ENCODE measurements at places on chromosomes 13 and 19.

DNA sequence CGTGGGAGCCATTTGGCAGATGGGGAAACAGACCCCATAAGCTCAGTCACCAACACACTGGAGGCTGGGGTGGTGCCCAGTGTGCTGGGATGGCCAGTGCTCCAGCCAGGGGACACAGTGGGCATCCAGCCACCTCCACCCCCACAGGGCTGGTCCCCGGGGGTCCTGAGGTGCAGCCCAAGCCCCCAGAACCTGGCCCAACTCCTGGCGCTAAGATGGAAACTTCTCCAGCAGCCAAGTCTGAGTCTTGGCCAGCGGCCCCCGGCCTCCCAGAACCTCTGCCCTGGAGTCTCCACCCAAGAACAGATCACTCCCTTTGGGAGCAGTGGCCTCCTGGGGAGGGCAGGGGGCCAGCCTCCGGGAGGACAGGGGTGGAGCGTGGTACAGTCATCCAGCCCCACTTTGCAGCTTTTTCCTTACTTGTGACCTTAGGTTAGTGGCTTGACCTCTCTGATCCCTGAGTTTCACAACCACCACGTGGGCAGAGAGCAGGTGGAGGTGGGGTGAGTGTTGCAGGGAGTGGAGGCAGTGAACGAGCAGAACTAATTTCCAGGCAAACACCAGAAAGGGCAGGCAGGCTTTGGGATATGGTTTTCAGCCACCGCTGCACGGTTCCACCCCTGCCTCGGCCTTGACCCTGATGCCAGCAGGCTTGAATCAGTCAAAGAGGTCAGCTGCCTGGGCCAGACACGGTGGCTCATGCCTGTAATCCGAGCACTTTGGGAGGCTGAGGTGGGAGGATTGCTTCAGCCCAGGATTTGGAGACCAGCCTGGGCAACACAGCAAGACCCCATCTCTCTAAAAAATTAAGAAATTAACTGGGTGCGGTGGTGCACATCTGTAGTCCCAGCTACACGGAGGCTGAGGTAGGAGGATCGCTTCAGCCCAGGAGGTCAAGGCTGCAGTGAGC lies 4.3 kb upstream of the NRTN start:
- DNase-seq, result no peak

GRCh38 chr13:99280166-99280565 lies 22.0 kb upstream of the GPR18 start:
- DNase-seq, result no peak

DNA sequence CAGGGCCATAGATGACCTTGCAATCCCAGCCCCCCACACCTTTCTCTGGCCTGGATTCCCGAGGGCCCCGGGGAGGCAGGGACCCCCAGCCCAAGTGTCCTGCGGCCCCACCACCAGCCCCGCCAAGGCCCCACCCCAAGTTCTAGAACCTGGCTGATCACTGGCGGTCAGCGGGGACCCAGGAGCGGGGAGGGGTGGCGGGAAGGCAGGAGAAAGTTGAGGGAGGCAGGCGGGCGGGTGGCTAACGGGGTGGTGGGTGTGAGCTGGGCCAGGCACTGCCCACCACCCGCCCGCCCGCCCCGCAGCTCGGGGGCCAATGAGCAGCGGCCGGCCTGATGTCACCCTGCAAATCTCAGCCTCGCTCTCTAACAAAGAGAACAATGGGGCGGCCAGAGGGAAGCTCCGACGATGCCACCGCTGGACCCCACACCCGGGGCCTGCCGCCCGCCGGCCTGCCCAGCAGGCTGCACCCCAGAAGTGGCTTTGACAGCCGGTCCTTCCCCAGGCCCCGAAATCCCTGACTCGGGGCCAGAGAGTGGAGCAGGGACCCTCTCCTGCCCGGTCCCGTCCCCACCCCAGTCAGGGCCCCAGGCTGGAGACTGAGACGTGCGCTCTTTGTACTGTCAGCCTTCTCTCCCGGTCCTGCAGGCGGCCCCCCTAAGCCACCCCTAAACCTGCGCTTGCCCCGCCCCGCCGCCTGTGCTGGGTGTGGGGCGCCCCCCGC lies 1.6 kb downstream of the MEX3D start:
- DNase-seq, result no peak

GRCh38 chr13:84894749-84895148 lies 904.5 kb downstream of the SLITRK6 start:
- no peak for DNase-seq

GRCh38 chr13:51624695-51625345 lies 40.6 kb downstream of the WDFY2 start:
- no peak for DNase-seq

GRCh38 chr13:47949799-47950198 lies 51.3 kb downstream of the SUCLA2 start:
- DNase-seq, result no peak

GRCh38 chr19:46442808-46443450 lies 14.2 kb upstream of the PNMA8C start:
- no peak for DNase-seq

DNA sequence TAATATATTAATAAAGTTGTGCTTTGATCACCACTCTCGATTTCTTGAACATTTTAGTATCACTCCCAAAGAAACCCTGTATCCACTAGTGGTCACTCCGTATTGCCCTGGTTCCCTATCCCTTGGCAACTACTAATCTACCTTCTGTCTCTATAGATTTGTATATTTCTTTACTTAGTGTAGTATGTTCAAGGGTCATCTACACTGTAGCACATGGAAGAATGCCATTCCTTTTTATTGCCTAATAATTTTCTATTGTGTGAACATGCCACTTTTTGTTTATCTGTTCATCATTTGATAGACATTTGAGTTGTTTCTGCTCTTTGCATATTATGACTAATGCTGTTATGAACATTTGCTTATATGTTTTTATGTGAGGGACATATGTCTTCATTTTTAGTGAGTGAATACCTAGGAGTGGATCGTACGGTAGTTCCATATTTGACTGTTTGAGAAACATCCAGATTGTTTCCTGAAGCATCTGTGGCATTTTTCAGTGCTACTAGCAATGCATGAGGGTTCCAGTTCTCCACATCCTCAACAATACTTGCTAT lies 254.0 kb downstream of the GPC6 start:
- no peak for DNase-seq

DNA sequence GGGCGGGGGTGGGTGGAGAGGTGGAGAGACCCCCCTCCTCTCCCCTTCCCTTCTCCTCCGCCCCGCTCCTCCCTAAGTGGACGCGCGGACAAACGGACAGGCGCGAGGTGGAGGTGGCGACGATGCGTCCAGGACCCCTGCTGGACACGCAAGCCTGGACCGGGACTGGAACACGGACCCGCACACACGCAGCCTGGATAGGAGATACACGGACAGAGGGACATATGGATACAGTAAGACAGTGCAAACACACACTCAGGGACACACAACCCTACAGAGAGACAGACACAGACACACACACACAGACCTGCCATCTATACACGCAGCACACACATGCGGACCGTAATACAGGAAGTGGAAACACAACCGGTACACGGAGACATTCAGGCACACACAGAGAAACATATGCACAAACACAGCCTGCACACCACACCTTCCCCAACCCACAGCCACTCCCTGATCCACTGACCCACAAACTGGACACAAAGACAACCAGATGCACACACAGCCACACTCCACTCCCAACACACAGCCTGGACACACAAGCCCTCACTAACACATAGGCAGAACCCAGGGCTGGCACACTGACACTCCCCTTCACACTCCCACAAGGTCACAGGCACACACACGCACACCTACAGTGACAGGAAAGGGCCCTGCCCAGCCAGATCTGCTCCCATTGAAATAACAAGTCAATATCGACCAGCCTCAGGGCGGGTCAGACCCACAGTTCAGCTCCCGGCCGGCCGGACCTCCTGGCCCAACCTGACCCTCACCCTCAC lies 696 bp upstream of the ERFL start:
- no peak for DNase-seq

DNA sequence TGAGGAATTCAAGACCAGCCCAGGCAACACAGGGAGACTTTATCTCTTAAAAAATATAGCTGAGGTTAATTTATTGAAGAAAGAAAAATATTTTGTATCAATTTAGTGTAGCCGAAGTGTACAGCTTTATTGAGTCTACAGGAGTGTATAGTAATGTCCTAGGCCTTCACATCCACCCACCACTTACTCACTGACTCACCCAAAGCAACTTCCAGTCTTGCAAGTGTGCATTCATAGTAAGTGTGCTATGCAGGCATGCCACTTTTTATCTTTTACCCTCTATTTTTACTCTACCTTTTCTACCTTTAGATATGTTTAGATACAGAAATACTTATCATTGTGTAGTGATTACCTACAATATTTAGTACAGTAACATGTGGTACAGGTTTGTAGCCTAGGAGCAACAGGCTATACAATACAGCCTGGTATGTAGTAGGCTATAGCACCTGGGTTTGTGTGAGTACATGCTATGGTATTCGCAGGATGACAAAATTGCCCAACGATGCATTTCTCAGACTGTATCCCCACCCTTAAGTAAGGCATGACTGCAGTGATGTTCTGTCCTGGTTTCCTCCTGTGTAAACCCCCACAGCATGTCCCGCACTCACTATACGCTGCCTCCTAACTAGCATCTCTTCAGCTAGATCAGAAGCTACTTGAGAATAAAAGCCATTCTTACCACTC lies 15.3 kb upstream of the ATP12A start:
- DNase-seq, result no peak

GRCh38 chr13:23778879-23779278 lies 110.3 kb downstream of the MIPEP start:
- DNase-seq, result no peak

DNA sequence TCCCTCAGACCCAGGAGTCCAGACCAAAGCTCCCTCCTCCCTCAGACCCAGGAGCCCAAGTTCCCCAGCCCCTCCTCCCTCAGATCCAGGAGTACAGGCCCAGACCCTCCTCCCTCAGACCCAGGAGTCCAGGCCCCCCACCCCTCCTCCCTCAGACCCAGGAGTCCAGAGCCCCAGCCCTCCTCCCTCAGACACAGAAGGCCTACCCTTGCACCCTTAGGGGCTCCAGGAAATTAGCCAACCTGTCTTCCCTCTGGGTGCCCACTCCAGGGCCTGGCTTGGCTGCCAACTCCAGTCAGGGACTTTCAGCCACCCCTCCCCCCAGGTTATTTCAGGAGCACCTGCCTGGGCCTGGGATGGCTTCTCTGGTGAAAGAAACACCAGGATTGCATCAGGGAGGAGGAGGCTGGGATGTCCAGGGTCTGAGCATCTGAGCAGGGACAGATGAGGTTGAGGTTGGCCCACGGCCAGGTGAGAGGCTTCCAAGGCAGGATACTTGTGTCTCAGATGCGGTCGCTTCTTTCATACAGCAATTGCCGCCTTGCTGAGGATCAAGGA lies at the start of gene FGF21:
TSS of gene FGF21 (plus strand) at position 441 of the 558 bp plus-strand sequence. CDS start 713 bp downstream, outside the sequence.
- no peak for DNase-seq

GRCh38 chr13:22311734-22312404 lies 641.0 kb downstream of the FGF9 start:
- no peak for DNase-seq

DNA sequence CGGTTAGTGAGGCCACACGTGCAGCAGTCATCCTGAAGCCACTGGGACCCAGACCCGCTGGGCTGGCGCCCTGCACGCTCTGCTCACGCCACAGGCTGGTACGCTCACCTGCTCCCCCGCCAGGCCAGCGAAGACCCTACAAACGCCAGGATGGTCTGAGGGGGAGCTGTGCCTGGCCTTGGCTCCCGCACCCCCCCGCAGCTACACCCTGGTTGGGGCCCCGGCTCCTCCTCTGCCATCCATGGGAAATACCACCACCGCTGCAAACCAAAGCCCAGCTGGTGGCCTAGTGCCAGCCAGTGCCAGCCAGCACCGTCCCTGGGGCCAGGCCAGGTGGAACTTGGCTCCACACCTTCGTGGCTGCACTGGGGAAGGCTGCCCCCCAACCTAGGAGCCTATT lies 23.3 kb upstream of the CACTIN start:
- no peak for DNase-seq

DNA sequence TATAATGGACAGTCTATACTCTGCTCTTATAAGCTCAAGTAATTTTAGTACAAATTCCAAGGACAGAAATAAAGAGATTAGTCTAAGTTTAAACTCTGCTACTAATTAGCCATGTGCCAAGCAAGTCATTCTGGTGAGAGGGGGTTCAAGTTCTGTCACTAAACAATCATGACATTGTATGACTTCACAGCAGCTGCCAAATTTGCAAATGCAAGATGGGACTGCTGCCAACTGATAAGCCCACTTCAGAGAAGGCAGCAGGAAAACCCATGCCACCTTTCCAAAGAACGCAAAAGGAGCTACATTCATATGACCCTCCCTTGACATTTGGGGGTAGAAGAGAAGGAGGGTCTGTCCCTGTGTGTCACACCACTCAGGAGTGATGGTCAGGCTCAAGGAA lies 60.7 kb upstream of the RFXAP start:
- DNase-seq, result no peak

- DNase-seq, result no peak
These were observed 201.5 kb upstream of the CSNK1A1L start for GRCh38 chr13:37306778-37307544.

DNA sequence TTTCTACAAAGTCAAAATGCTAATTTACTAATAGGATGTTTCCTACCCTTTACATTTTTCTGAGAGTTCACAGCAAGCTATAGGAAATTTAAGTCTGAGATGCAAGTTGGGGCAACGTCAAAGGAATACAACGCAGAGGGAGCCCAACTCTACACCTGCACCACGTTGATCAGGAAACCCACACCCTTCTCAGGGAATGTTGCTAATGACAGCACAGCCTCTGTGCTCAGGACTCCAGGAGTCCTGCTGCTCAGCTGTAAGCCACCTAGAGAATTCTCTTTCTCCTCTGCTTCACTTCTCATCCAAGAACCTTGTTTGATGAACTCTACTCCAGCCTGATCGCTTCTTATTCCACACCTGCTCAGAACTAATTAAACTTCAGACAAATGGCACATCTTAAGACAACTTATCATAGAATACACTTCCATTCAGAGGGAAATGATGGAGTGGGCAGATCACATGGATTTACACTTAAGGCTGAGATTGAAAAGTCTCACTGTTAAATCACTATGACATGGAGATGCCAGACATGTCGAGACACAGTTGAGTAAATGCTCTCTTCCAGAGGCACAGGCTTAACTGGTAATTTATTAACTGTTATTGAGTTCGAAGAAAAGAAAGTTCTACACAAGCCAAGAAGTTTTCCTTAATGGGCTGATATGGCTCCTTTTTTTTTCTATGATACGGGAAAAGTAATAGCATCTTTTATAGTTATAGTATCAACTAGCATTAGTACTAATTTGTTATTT lies 811.6 kb upstream of the ARGLU1 start:
- DNase-seq, result no peak

DNA sequence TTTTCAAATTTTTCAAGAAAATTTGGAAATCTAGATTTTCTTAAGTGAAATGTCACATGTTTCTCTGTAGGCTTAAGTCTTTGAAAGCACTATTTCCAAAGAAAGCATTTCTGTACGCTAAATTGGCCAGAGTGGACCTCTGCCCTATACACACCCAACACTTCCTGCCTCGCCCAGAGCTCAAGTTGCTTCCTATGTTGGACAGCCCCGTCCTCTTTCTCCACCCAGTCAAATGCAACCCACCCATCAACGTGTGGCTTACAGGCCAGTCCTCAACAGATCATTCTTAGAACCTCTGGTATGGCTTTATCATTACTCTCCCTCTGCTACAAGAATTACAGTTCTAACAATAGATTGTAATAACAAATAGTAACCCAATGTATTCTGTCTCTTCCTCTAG lies 24.2 kb downstream of the KLF12 start:
- no peak for DNase-seq

- no peak for DNase-seq
These were observed 2.1 kb downstream of the UNC13A start for GRCh38 chr19:17686023-17686521.
